ENCODE measurements at places on chromosomes 1 and 21.

DNA sequence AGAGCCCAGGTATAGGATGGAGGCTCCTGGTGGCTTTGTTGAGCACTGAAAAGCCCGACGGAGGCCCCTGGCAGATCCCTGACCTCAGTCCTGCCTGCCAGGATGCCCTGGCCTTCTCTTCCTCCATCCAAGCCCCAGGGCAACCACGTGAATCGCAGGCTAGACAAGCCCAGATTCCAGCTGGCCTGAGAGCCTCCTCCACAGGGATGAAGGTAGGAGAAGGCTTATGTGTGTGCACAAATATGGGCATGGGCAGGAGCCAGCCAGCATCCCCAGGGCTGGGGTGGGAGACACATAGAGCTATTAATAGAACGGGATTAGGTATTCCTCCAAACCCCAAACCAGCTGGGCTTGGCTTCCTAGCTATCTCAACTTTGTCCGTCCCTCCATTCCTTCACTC lies 4.0 kb upstream of the EXTL1 start:
- DNase-seq: no peak

DNA sequence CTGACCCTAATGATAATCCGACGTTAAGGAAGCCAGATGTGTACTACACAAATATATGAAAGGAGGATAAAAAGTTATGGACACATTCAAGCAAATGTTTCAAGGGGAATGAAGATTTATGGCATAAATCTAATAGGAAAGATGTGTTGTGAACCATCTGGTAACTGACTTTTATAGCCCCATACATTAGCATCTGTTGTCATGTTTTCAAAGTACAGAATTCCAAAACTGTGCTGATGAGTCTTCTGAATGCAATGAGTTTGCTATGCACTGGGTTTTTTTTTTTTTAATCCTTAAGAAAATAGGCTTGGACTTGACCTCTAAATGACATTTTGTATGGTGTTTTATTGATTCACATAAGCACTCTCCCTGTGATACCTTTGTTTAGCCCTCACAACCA lies 158.5 kb upstream of the ESRRG start:
- no peak for DNase-seq

DNA sequence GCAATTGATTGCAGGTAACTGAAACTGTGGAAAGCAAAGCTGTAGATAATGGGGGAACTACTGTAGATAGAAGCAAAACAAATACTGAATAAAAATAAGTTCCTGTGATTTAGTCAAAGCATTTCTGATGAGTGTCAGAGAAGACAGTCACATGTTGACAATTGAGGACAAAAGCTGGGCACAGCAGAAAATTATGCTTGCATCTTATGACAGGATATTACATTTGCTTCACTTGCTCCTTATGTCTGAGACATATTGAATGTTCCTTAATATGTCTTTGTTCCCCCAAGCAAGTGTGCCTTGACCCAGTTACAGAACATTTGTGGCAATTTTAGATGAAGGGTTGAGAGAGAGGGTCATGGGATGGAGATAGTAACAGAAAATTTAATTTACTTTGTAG lies 526.0 kb upstream of the B3GALT2 start:
- no peak for DNase-seq

DNA sequence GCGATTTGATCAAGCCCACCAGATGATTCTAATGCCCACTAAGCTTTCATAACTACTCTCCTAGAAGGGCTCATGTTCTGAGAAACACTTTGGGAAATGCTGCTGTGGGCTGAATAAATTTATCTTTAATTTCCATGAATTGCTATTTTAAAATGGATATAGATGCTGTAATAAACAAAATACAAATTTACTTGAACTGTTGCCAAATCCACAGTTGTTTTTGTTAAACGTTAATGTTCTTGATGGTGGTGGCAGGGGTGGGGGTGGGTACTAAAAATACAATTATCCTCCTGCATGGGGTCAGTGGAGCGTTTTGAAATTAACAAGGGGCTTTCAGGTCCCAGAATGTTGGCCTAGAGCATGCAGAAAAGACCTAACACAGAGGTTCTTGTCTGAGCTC lies 244.7 kb upstream of the POU3F1 start:
- no peak for DNase-seq

DNA sequence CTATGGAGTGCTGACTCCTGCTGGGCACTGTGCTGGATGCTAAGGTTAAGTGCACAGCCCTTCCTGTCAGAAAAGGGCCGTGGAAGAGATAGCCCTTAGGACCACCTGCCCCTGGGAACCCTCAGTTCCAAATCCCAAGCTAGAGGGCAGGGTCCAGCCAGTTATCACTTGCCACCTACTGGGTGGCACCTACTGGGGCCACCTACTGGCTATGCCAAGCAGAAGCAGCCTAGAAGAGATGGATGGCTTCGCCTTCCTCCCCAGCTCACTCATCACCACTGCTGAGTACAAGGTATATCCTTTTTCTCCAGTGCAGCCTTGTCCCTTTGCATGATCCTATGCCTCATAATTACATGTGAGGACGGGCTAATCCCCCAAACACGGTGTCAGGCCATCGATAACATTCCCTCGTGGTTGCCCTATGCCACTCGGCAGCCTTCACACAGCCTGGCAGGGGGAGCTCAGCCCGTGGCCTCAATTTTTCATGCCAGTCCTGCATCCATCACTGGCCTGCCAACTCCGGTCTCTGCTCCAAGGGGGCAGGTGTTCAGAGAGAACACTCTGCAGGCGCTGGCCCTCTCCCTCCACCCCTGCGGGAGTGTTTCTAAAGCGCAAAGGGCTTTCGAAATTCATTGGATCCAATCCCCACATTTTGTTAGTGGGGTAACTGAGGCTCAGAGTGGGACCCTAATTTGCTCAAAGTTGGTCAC lies 49.0 kb downstream of the SYT2 start:
- peak; percentile 25 for DNase-seq

GRCh38 chr1:161932668-161933067 lies 91.0 kb downstream of the OLFML2B start:
- DNase-seq: no peak

- no peak for DNase-seq
Measured at GRCh38 chr1:171711643-171712042, 30.2 kb downstream of the VAMP4 start.

DNA sequence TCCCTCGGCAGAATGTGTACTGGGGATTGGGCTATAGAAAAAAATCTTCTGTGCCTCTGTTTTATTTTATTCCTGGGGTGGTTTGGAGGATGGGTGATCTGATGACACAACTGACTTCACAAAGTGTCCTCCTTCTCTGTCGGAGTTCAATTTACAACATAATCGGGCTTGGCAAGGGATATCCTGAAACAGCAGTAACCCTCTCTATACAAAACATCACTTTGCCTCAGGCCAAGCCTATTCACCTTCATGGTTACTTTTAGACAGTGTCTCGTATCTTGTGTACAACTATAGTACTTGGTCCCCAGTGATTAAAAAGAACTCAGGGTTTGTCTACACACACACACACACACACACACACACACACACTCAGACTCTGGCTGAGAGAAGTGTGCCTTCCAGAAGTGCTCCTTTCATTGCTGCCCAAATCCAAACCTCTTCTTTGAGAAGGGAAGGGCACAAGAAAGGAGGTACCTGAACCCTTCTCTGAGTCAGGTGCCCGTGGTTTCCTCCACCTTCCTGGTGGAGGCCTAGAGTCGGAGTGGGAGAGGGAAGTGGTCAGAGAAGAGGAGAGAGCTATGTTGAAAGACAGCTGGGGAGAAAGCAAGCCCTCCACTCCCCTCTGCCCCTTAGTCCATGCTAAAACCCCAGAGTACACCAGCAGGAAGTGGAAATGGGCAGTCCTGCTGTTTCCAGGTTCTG lies 62.4 kb upstream of the POU2F1 start:
- no peak for DNase-seq

DNA sequence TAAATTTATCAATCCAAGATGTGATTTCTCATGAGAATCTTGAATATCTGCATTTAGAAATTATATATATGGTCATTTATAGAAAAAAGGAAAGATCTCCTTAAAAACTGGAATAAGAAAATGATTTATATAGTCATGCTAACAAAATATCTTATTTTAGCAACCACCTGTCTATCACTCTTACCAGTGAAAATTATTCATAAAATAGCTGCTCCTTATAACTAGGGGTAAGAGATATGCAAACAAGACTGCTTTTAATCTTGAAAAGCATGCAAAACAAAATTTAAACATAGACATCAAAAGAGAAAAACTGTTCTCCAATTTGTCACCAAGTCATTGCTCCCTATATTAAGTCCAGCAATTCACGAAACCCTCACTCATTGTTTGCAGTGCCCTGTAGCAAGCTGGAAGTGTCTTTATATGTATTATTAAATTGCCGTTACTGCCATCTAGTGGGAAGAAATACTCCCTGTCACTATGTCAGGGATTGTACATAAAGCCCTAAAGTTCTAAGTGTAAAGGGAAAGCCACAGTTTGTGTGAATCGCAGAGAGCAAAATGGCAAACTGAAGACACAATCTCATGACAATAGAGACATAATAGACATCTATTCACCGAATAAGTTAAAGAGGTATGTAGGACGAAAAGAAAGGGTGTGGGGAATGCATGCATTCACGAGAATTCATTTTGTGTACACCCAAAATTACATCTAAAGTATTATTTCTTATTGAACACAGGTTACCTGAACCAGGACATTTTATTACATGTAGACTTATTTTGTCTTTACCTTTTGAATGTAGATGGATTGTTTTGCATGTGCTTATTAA lies 600.5 kb downstream of the USP25 start:
- no peak for DNase-seq

- DNase-seq: no peak
Measured at GRCh38 chr1:161133220-161133740, 813 bp upstream of the DEDD start.

- no peak for DNase-seq
Measured at GRCh38 chr1:96710708-96711477, 10.7 kb upstream of the PTBP2 start.

DNA sequence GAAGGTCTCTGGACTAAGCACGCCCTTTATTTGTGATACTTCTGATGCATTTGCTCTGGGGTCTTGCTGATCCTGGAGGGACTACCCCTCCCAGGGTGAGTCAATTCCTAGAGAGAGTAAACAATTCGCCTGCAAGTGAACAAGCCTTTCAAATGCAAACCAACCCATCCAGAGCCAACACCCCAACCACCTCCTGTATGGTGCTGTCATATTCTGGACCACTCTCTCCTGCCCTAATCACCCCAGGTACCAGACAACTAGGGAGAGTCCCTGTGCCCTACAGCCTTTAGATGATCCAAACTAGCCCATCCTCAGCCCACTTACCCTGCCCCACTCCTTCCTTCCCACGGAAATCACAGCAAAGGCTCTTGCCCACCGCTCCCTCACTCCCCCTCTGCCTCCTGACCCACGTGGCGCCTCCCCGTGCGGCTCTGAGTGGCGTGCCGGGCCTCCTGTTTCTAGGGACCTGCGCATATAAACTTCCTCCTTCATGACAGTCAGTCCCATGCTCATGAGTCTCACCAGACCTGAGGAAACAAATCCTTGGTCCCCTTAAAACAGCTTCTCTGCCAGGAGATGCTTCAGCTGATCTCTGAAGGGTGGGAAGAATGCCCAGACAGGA lies 37.2 kb downstream of the ACTA1 start:
- DNase-seq: no peak

GRCh38 chr1:63835128-63835527 lies 61.3 kb downstream of the ROR1 start:
- DNase-seq: no peak

DNA sequence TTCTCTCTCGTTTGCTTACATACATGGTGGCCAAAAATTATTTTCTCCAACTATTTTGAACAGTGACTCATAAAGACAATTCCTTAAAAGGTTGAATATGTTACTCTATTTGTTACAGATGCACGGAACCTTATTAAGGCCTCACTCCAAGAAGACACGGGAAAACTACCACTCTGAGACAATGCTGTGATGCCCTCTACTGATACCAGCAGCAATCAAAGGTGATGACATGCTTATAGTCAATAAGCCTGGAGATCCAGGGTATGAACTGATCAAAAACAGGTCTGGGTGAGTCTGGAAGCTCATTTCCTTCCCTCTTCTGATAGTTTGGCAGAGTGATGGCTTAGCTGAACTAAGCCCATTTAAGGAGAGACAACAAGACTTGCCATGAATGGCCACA lies 563.0 kb downstream of the LRRIQ3 start:
- no peak for DNase-seq

DNA sequence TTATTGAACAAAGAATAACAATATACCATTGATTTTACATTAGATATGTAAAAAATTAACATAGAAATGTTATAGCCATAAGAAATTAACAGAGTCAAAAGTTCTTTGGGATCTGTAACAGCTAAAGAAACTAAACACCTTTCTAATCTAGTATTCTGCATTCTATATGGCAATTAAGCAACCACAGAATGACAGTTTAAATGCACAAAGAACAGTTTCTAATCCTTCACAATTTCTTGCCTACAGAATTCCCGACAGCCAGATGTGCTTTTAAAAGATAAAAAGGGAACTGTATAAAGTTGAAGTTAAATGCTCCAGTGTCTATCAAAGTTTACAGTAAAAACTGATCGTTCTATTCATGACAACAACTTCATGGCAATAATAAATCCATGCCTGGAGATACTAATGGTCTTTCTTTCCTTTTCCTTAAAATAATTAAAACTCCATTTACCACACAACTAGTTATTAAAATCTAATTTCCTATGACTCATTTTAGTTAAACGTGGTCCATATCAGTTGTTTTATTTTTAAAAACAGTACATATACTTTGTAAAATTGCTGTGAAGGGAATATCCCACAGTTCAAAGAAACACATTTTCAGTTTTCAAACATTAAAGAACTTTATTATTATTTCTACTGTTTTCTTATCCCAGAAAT lies 110.2 kb downstream of the EIF4G3 start:
- no peak for DNase-seq

GRCh38 chr1:179366093-179366800 lies 476 bp downstream of the AXDND1 start:
- peak; percentile 40 for DNase-seq

DNA sequence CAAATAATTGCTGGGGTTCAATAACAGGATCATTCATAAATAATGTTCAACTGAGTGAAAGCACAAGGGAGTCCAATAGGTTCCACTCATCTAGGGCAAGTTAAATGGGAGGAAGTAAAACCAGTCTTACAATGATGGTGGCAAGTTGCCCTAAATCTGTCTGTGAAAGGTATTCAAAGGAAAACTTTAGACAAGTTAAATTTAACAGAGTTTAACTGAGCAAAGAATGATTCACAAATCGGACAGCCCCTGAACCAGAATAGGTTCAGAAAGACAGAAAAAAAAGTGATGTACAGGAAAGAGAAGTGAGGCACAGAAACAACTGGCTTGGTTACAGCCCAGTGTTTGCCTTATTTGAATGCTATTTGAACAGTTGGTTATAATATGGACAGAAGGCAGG lies 183.5 kb upstream of the ADGRL4 start:
- DNase-seq: no peak

- DNase-seq: no peak
Measured at GRCh38 chr1:58064166-58064565, 482.4 kb downstream of the OMA1 start.

DNA sequence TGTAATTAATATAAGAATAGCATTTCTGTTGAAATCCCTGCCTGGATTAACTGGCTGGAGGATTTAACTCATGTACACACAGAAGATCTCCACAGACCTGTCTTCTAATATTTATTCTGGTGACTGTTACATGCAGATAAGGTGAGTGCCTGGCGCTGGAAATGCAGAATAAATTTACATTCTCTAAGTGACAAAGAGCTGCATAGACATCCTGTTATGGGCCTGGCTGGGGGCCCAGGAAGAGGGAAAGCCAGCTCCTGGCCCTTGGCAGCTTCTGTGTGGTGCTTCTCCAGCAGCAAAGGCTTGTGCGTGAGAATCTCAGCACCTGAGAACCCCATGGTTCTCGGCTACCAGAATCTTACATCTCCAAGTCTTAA lies 446.6 kb downstream of the PTPRU start:
- no peak for DNase-seq

GRCh38 chr1:64962441-64962840 lies 3.9 kb downstream of the JAK1 start:
- peak; percentile 72 for DNase-seq

- no peak for DNase-seq
Measured at GRCh38 chr1:119737040-119737682, 25.4 kb downstream of the PHGDH start.
